ENCODE measurements at places on chromosomes 1 and 21. TPM values are rescaled to one million over a fixed set of nuclear protein-coding genes. Genes with fewer than 3 reads are reported as not detected.

DNA sequence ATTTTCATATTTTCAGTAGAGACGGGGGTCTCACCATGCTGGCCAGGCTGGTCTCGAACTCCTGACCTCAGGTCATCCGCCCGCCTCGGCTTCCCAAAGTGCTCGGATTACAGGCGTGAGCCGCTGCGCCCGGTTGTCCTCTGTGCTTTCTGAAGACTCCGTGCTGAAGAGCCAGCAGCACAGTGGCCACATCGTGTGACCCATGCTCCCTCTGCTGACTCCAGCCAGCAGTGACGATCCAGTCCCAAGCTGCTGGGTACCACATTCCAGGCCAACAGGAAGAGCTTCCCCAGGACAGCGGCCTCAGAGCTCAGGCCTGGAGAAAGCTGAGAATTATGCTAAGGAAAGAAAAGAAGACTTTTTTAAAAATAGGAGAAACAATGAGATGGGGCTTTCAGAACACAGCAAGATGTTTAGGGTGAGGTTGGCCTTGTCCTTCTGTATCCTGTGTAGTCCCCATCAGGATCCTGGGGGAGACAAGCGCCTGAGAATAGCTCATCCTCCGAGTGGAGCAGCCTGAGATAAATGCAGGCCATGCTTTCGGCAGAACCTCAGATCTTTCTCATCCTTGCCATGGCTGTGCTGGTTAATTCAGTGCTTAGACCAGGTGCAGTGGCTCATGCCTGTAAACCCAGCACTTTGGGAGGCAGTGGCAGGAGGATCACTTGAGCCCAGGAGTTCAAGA, 207.1 kb downstream of the SLC35F3 start:
- no peak overlapping the region for H3K4me3 ChIP-seq
- no peaks in the 10 kb centered on the region for H3K36me3 ChIP-seq
- peaks cover 3% of the 10 kb centered on the region for H3K4me1 ChIP-seq
- peak; percentile 22 for DNase-seq
- no peaks in the 10 kb centered on the region for H3K27me3 ChIP-seq

DNA sequence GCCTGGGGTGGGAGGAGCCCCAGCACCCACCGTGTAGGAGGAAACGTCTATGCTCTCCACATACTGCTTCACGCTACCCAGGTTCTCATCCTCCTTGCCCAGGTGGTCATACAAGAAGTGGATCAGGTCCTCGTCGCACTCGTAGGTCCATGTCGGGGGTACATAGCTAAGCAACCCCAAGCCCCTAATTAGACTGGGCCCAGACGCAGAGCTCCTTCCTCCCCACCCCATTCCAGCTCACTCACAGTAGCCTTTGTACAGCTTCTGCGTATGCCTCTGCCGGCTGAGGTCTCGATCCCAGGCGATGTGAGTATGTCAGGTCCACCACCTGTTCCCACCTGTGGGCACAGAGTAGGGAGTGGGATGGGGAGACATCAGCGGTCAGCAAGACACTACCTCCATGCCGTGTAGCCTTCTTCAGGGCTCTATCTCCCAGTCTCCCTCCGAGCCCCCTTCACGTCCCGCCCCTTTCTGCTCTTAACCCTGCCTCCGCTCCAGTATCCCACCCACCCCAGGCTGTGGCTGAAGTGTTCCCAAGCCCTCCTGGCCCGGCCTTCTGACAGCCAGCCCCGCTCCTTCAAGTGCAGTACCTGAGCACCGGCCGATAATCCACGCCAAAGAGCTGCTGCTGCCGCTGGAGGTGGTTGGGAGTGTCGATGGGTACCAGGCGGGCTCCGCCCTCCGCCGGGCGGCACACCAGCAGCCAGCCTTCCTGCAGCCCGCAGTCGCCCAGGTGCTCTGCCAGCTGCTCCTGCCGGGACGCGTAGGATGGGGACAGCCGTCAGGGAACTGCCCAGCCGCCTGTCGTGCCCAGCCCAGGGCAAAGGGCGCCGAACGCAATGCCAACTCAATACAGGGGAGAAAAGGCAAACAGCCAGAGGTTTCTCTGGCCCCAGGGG, 919 bp downstream of the HECTD3 start:
- peak; percentile 61 for DNase-seq
- no peaks in the 10 kb centered on the region for H3K27me3 ChIP-seq
- peaks cover 43% of the 10 kb centered on the region for H3K4me1 ChIP-seq
- peak overlapping the region; percentile 67 for H3K27ac ChIP-seq
- peaks cover 30% of the 10 kb centered on the region for H3K36me3 ChIP-seq

DNA sequence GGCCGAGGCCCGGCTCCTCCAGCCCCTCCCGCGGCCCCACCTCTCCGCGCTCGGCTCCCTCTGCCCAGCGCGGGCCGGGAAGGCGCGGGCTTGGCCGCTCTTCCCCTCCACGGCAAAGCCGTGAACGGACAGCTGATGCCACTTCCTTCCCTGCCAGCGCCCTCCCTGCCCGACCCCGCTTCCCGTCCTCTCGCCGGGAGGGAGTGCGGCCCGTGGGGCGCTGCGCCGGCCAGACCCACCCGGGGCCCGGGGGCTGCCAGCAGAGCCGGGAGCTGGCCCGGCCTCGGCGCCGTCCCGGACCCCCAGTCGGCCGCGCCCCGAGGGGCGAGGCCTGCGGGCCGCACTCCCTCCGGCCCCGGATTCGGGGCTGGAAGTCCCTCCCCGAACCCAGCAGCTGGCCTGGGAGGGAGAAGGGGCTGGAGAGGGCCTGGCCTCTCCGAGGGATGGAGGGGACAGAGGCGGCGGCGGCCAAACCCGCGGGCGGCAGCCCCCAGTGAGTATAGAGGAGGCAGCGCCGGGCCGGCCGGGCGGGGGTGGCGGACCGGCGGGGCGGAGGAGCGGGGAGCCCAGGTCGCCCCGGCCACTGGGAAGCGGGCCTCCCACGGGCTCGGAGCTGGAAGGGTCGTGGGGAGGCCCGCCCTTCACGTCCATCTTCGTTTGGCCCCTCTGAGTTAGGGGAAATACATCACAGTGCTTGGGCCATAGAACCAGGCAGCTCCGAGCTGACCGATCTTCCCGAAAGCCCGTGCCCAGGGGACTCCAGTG, at the start of gene KIAA1614:
Gene KIAA1614, plus strand, starts transcription at position 97 of the 765 bp plus-strand sequence. Its CDS starts 347 bp downstream, at position 444.
- H3K4me1 ChIP-seq = peaks cover 20% of the 10 kb centered on the region
- H3K36me3 ChIP-seq = no peaks in the 10 kb centered on the region
- peak within 1 kb of the TSS; percentile 14 for H3K27ac ChIP-seq
- no peak for DNase-seq

- peaks cover 8% of the 10 kb centered on the region for H3K4me1 ChIP-seq
- H3K27me3 ChIP-seq = no peaks in the 10 kb centered on the region
- no peak for DNase-seq
Measured at GRCh38 chr1:89892816-89893215, 72.0 kb downstream of the LRRC8D start.

- no peaks in the 10 kb centered on the region for H3K27me3 ChIP-seq
- H3K36me3 ChIP-seq = no peaks in the 10 kb centered on the region
- H3K4me1 ChIP-seq = no peaks in the 10 kb centered on the region
- no peak overlapping the region for H3K27ac ChIP-seq
Measured at GRCh38 chr21:28375708-28376385, 616.8 kb downstream of the LTN1 start.

DNA sequence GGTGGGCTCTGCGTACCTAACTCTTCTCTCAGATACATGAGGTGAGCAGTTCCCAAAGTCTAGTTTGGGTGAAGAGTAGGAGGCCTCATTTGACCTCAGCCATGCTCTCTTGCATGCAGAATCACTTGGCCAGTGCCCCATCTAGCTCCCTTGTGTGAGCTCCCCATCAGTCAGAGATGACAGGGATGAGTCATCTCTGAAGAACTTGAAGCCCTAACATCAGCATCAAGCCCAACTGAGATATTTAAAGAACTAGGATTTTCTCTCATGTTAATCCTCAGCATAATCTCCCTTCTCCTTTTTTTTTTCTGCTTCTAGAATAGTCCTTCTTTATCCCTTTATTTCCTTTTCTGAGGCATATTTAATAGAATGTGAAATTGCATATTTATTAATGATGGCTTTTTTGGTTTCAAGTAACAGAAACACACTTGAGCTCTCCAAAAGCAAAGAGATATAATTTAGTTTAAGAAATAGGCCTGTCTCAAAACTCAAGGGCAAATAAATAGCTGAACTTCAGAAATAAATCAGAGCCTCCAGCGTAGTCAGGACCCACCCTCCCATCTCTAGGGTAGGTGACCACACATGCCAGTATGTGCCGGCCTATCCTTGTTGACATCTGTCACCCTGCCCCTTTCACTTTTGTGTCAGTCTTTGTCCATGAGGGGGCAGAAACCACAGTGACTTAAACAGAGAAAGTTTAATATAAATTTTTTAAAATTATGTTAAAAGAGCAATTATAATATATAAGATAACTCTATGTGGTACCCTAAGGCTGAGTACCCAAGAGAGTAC, 112.3 kb downstream of the TSEN15 start:
- DNase-seq = no peak
- no peaks in the 10 kb centered on the region for H3K4me1 ChIP-seq
- H3K27ac ChIP-seq = no peak overlapping the region
- H3K36me3 ChIP-seq = no peaks in the 10 kb centered on the region
- H3K4me3 ChIP-seq = no peak overlapping the region

GRCh38 chr21:34072145-34073031, 990 bp upstream of the MRPS6 start:
- H3K4me1 ChIP-seq = peaks cover 19% of the 10 kb centered on the region
- H3K27ac ChIP-seq = peak overlapping the region; percentile 89
- H3K36me3 ChIP-seq = no peaks in the 10 kb centered on the region
- peak overlapping the region; percentile 35 for H3K4me3 ChIP-seq
- no peaks in the 10 kb centered on the region for H3K27me3 ChIP-seq

- H3K36me3 ChIP-seq = no peaks in the 10 kb centered on the region
- H3K4me3 ChIP-seq = no peak overlapping the region
- no peaks in the 10 kb centered on the region for H3K4me1 ChIP-seq
- H3K27ac ChIP-seq = no peak overlapping the region
Measured at GRCh38 chr1:166174108-166174507, 7.3 kb upstream of the FAM78B start.

- DNase-seq = no peak
- no peaks in the 10 kb centered on the region for H3K27me3 ChIP-seq
- H3K27ac ChIP-seq = no peak overlapping the region
- no peak overlapping the region for H3K4me3 ChIP-seq
- no peaks in the 10 kb centered on the region for H3K36me3 ChIP-seq
Measured at GRCh38 chr1:147664206-147664605, 6.1 kb downstream of the ACP6 start.

DNA sequence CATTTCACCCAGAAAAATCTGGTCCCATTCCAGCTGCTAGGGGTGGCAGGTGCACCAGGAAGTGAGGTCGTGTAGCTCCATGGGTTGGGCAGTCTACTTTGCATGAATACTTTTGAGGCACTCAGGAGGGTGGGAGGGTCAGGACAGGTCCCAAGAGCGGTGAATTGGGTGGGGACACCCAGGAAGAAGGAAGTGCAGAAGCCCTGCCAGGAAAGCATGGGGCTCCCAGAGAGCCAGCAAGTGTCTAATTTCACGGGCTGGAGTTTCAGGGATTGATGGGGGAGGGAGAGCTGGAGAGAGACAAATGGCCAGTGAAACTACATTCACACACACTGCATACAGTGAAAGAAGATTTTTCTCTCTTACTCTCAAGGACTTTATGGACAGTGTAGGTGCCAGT, 137.8 kb downstream of the GALNT2 start:
- no peak overlapping the region for H3K4me3 ChIP-seq
- peaks cover 2% of the 10 kb centered on the region for H3K36me3 ChIP-seq
- H3K27me3 ChIP-seq = no peaks in the 10 kb centered on the region
- DNase-seq = peak; percentile 42
- peaks cover 53% of the 10 kb centered on the region for H3K4me1 ChIP-seq
- no peak overlapping the region for H3K27ac ChIP-seq

DNA sequence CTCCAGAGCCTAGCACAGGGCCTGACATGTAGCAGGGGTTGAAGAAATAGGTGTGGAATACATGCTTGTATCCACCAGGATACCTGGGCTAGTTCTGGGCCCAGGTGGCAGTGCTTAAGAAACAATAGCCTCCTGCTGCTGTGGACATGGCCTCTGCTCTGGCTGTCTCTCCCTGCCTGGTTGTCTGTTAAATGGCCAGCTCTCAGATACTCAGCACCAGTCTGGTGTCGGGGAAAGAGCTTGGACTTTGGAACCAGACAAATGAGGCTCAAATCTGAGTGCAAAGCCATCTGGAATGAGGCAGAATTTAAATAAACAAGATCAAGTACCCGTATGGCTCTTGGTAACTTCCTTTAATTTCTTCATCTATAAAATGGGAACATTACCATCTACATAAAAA, 31.5 kb downstream of the SESN2 start:
- no peak overlapping the region for H3K27ac ChIP-seq
- no peak overlapping the region for H3K4me3 ChIP-seq
- no peaks in the 10 kb centered on the region for H3K36me3 ChIP-seq
- peaks cover 1% of the 10 kb centered on the region for H3K4me1 ChIP-seq

DNA sequence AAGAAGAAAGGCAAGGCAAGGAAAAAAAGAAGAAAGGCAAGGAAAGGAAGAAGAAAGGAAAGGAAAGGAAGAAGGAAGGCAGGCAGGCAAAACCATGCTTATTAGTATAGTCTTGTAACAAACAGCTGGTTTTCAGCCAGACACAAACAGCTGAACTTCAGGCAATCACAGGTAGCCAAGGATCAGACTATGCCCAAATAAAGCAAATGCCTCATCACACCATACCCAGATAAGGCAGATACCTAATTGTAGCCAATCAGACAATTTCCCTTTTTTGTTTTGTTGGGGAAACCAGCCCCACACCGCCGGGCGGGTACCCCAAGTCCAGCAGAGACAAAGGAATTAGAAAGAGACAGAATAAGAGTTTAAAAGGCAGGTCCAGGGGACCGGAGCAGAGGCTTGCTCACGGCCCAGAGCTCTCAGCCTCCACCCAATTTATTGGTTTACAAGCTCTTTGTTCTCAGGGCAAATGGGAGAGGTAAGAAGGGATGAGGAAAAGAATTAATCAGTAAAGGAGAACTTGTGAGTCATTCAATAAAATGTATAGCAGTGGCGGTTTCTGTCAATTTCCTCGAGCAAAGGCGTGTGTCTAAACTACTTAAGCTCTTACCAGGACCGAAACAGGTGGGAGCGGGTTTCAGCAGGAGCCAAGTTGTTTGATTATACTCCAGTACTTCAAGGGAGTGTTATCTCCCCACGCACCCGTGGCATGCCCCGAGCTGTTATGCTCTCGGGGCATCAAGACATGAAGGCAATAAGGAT, 886.8 kb downstream of the KCNT2 start:
- H3K36me3 ChIP-seq = no peaks in the 10 kb centered on the region
- H3K4me3 ChIP-seq = no peak overlapping the region
- H3K27ac ChIP-seq = no peak overlapping the region
- DNase-seq = no peak

GRCh38 chr1:43637267-43637666, 12.7 kb upstream of the KDM4A start:
- H3K36me3 ChIP-seq = no peaks in the 10 kb centered on the region
- no peak for DNase-seq
- no peak overlapping the region for H3K4me3 ChIP-seq

CYP4A11 gene
- 0.78 TPM for total RNA-seq

CCDC30 gene
- 2.3 TPM for total RNA-seq

GNAT2 gene
- not detected for total RNA-seq

NEK2 gene
- not detected for total RNA-seq

TRIM17 gene
- total RNA-seq = not detected

All from body of pancreas (tissue), 4 donors.